ENCODE measurements at places on chromosomes 6 and 20. TPM values are rescaled to one million over a fixed set of nuclear protein-coding genes. Genes with fewer than 3 reads are reported as not detected.

GRCh38 chr6:21663966-21664313 is 70.4 kb downstream of the SOX4 start:
- peaks cover 47% of the 10 kb centered on the region for H3K27me3 ChIP-seq
- no peak overlapping the region for H3K27ac ChIP-seq
- H3K4me1 ChIP-seq = peaks cover 3% of the 10 kb centered on the region
- H3K4me3 ChIP-seq = peak overlapping the region; percentile 32

- no peak overlapping the region for H3K27ac ChIP-seq
- no peak overlapping the region for H3K4me3 ChIP-seq
- DNase-seq = no peak
Measured at GRCh38 chr6:142055219-142055618, 77.5 kb upstream of the GJE1 start.

DNA sequence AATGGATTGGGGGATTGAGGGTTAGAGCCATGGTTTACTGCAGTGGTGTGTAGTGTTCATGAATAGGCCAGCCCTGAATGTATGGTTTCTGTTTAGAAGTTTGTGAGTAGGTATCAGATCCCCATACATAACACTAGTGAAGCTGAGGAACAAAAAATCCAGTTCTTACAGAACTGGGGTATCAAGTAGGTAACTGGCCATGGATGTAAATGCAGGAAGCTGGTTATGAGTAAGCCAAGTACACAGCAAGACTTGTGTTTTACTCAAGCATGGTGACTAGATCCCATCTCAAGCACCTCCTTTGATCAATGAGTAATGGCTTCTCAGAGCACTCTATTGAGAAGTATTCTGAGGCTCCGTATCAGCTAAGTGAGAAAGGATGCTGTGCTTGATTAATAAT is 613.7 kb upstream of the FLRT3 start:
- peaks cover 12% of the 10 kb centered on the region for H3K4me1 ChIP-seq
- no peak for DNase-seq
- H3K4me3 ChIP-seq = no peak overlapping the region
- H3K27ac ChIP-seq = peak overlapping the region; percentile 31
- no peaks in the 10 kb centered on the region for H3K27me3 ChIP-seq

DNA sequence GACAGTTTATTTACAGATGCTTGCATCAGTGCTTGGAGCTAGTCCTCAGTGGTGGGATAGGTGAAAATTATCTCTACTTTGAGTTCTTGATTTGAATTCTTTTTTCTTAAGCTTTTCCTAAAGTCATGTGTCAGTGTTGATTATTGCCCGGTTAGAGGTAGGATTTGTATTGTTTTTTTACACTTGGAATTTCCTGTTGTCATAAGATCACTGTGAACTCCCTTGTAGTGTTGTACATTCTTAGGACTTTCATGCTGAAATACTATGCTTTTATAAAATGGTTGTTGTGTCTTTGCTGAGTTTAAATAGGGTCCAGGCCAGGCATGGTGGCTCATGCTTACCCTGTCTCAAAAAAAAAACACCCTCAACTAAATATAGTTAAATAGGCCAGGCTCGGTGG is 20.3 kb downstream of the ASXL1 start:
- peaks cover 2% of the 10 kb centered on the region for H3K36me3 ChIP-seq
- no peak for DNase-seq
- H3K4me3 ChIP-seq = no peak overlapping the region
- H3K4me1 ChIP-seq = no peaks in the 10 kb centered on the region
- no peaks in the 10 kb centered on the region for H3K27me3 ChIP-seq
- H3K27ac ChIP-seq = no peak overlapping the region

DNA sequence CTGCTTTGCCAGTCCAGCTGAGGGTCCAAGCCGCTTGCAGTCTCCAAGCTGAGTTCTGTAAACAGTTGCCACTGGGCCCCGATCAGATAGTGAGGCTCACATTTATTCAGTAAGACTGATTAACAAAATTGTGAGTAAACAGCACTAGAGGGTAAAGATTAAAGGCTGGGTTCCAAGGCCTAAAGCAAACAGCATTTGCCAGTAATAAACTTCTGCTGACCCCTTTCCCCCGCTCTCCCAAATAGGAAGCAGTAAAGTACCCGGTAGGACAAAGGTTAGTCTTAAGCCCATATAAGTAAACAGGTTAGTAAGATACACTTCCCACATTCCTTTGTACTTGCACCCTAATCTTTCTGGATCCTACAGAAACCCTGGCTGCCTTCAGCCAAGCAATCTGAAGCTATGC is 181.8 kb downstream of the MEI4 start:
- no peaks in the 10 kb centered on the region for H3K27me3 ChIP-seq
- no peaks in the 10 kb centered on the region for H3K36me3 ChIP-seq
- H3K4me3 ChIP-seq = no peak overlapping the region
- H3K27ac ChIP-seq = no peak overlapping the region
- no peak for DNase-seq
- no peaks in the 10 kb centered on the region for H3K4me1 ChIP-seq

Gene ZBP1
- polyA plus RNA-seq = not detected

DNA sequence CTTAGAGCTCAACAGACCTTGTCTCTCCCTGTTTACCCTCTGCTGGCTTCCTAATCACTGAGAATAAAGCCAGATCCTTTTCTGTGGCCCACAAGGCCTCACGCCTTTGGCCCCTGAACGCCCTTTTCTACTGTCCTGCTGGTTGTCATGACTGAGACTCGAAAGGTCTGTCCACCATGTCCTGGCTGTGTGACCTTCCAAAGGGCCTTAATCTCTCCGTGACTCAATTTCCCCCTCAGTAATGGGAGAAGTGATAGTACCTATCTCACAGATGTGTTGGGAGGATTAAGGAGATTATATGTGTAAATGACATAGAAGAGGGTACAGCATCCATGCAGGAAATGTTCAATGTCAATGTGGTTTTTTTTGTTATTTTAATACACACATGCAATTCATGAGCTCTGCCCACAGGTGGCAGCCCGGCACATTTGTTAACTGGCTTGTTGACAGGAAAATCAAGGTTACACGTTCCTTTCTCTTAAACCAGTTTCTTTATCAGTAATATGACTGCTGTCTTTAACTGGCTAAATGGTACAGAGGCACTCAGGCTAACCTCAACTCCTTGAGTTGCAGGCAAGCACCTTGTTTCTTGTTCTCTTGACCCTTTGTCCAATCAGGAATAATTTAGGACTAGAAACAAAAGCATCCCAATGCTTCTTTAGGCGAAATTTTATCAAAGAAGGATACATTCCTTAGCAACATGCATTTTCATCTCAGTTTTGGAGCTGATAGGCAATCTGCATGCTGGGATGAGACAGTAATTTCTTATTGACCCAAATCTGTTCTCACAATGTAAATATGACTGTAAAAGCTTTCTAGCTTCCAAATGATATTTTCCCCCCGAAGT is 16.6 kb downstream of the SLC22A1 start:
- H3K4me1 ChIP-seq = peaks cover 10% of the 10 kb centered on the region
- H3K27ac ChIP-seq = no peak overlapping the region
- peaks cover 4% of the 10 kb centered on the region for H3K36me3 ChIP-seq
- DNase-seq = no peak
- no peak overlapping the region for H3K4me3 ChIP-seq

- no peaks in the 10 kb centered on the region for H3K27me3 ChIP-seq
- no peak overlapping the region for H3K4me3 ChIP-seq
- H3K27ac ChIP-seq = no peak overlapping the region
- no peaks in the 10 kb centered on the region for H3K4me1 ChIP-seq
- DNase-seq = no peak
Measured at GRCh38 chr20:43690943-43691598, 24.2 kb downstream of the MYBL2 start.

GRCh38 chr20:51811042-51811355 is 8.7 kb upstream of the SALL4 start:
- no peak overlapping the region for H3K27ac ChIP-seq
- no peak overlapping the region for H3K4me3 ChIP-seq
- no peaks in the 10 kb centered on the region for H3K4me1 ChIP-seq
- no peak for DNase-seq
- H3K36me3 ChIP-seq = no peaks in the 10 kb centered on the region

Gene HCK
- polyA plus RNA-seq = not detected

Gene ATP9A
- 5.8 TPM for polyA plus RNA-seq

- no peak overlapping the region for H3K4me3 ChIP-seq
- H3K27me3 ChIP-seq = no peaks in the 10 kb centered on the region
- peaks cover 14% of the 10 kb centered on the region for H3K4me1 ChIP-seq
- H3K36me3 ChIP-seq = no peaks in the 10 kb centered on the region
Measured at GRCh38 chr6:3987576-3987975, 91.4 kb downstream of the FAM217A start.

Gene OPRM1
- polyA plus RNA-seq = not detected

- H3K36me3 ChIP-seq = peaks cover 5% of the 10 kb centered on the region
- H3K27ac ChIP-seq = no peak overlapping the region
- no peaks in the 10 kb centered on the region for H3K27me3 ChIP-seq
- DNase-seq = no peak
- H3K4me1 ChIP-seq = no peaks in the 10 kb centered on the region
- H3K4me3 ChIP-seq = no peak overlapping the region
Measured at GRCh38 chr6:75167325-75167724, 38.5 kb downstream of the COL12A1 start.

Gene CFAP61
- 0.15 TPM for polyA plus RNA-seq
